ENCODE measurements at places on chromosomes 2 and 18.
A peak's percentile ranks its signal among the peaks of the same experiment; 100 is the strongest.

GRCh38 chr2:71668326-71669057 lies 215.1 kb downstream of the DYSF start:
- DNase-seq, result no peak
- H3K27ac ChIP-seq, result no peak overlapping the region
- H3K4me3 ChIP-seq, result no peak overlapping the region
- peaks cover 2% of the 10 kb centered on the region for H3K36me3 ChIP-seq
- peaks cover 40% of the 10 kb centered on the region for H3K27me3 ChIP-seq

DNA sequence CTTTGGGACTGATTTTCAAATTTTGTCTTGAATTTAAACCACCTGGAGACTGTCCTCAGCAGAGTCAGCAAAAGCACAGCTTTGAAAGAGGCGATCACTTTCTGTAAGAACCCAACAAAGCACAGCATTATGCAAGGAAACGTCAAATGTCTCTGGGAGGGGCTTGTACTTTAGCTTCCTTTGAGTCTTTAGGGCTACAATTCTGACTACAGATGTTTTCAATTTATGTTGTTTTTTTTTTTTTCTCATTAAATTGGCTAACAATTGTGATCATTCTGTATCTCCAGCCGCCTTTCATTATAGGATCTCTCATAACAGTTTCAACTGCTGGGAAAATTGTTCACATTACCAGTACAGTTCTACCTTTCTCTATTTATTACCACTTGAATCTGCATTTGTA lies 48.3 kb downstream of the COL3A1 start:
- DNase-seq, result no peak
- no peak overlapping the region for H3K27ac ChIP-seq
- H3K4me1 ChIP-seq, result no peaks in the 10 kb centered on the region
- peaks cover 15% of the 10 kb centered on the region for H3K27me3 ChIP-seq

GRCh38 chr2:128310761-128311160 lies 7.9 kb downstream of the HS6ST1 start:
- H3K27me3 ChIP-seq, result no peaks in the 10 kb centered on the region
- peaks cover 28% of the 10 kb centered on the region for H3K4me1 ChIP-seq
- no peak overlapping the region for H3K4me3 ChIP-seq
- no peaks in the 10 kb centered on the region for H3K36me3 ChIP-seq

GRCh38 chr18:9722691-9723090 lies 14.6 kb downstream of the RAB31 start:
- no peak overlapping the region for H3K27ac ChIP-seq
- peaks cover 42% of the 10 kb centered on the region for H3K27me3 ChIP-seq
- H3K36me3 ChIP-seq, result peaks cover 6% of the 10 kb centered on the region
- DNase-seq, result no peak
- H3K4me1 ChIP-seq, result peaks cover 4% of the 10 kb centered on the region
- H3K4me3 ChIP-seq, result no peak overlapping the region

DNA sequence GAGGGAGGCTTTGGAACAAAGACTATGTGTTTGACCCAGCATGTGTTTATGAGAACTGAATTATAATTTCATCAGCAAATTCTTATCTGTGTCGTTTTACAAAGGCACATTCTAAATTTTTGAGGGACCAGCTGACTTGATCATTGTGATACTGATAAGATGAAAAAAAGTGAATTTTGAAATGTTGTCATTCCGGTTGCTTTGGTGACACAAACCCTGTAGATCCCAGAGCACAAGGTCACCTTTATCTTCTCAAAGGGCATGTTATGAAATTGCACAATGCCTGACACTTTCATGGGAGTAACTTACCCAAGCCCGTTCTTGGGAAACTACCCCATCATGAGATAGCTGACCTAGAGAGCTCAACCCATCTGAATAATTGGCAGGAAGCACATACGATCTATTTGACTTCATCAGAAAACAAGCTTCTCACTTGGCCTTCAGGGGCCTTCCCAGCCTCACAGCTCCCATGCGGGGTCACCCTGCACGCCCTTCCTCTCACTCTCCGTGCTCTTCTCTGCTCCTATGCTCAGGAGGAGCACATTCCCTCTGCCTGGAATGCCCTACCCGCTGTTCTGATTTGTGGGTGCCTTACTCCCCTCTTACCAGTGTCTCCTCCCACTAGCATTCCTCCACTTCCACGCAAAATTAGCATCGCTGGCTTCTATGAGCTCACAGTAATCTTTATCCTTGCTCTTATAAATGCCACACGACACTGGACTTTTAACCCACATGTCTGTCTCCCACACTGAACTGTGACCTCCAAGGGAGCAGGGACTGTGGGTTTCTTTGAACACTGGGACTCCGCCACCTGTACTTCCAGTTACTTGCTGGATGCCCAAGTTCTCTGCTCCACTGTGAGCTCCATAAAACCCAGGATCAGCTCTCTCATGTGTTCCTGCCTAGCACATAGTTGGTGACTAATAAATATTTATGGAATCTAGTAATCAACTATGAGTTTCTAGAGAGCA lies 555.8 kb upstream of the ID2 start:
- no peaks in the 10 kb centered on the region for H3K4me1 ChIP-seq
- H3K27ac ChIP-seq, result no peak overlapping the region
- no peak for DNase-seq
- no peaks in the 10 kb centered on the region for H3K36me3 ChIP-seq
- H3K4me3 ChIP-seq, result no peak overlapping the region

DNA sequence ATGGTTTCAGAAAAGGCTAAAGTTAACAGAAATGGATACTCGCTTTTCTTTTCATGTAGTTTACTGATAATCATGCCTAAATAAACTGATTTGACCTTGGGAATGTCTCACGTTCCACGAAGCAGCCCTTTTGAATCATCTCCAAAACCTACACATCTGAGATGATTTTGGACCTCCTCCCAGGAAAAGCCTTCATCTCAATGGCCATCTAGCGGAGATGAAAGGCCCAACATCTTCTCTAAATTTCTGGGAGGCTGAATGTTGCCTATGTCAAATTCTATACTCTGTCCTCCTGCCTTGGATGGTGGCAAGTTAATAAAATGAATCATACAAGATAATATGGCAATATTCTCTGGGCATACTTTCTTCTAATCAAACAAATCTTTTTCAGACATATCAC lies 448.5 kb downstream of the ZEB2 start:
- no peak overlapping the region for H3K4me3 ChIP-seq
- no peaks in the 10 kb centered on the region for H3K4me1 ChIP-seq
- H3K27me3 ChIP-seq, result no peaks in the 10 kb centered on the region
- no peaks in the 10 kb centered on the region for H3K36me3 ChIP-seq

DNA sequence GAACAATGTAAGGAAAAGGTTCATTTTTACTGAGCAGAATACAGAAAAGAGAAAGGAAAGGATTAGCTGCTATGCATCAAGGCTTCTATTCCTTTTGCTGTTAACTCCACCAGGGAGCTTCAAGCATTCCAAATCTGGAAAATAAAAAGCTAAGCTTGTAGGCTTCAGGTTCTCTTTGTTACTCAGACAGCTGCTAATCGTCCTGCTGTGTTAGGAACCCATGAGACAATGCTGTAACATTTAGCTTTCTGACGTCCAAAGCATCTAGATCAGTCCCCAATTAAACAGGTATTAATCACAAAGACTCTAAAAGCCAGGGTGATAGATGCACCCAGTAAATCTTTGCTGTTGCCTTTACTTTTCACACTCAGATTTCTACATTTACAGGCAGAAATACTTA lies 103.8 kb downstream of the EPHA4 start:
- DNase-seq, result no peak
- no peak overlapping the region for H3K4me3 ChIP-seq

- no peak overlapping the region for H3K4me3 ChIP-seq
- no peak for DNase-seq
- no peaks in the 10 kb centered on the region for H3K36me3 ChIP-seq
- H3K27me3 ChIP-seq, result no peaks in the 10 kb centered on the region
- no peaks in the 10 kb centered on the region for H3K4me1 ChIP-seq
- no peak overlapping the region for H3K27ac ChIP-seq
Observed at GRCh38 chr2:149819356-149819957, 231.9 kb upstream of the MMADHC start.

DNA sequence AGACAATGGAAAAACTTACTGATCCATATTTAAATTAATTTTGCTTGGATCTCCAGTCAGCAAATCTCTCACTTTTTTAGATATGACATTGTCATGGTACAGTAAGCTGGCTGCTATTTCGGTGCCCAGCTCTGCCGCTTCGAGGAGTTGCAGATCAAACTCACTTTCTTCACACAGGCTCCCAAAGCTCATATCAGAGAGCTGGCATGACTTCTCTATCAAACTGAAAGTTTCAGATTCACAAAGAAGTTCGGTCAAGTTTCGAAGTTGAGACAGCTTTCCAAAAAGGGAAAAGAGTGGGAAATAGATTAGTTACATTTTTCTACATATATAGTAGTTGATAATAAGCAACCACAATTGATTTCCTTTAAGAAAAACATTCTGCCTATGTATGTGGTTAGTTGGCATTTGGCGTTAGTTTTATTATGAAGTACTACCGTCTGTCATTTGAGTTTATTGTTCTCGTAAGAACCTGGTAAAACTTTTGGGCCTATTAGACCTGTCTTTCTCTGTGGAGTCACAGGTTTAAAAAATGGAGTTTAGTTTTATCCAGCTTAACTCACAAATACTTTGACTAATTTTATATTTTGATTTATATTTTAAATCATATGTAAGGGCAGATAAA lies 118.8 kb downstream of the ABCA12 start:
- H3K4me3 ChIP-seq, result no peak overlapping the region
- no peaks in the 10 kb centered on the region for H3K36me3 ChIP-seq
- no peak for DNase-seq
- H3K27me3 ChIP-seq, result peaks cover 17% of the 10 kb centered on the region
- no peak overlapping the region for H3K27ac ChIP-seq

DNA sequence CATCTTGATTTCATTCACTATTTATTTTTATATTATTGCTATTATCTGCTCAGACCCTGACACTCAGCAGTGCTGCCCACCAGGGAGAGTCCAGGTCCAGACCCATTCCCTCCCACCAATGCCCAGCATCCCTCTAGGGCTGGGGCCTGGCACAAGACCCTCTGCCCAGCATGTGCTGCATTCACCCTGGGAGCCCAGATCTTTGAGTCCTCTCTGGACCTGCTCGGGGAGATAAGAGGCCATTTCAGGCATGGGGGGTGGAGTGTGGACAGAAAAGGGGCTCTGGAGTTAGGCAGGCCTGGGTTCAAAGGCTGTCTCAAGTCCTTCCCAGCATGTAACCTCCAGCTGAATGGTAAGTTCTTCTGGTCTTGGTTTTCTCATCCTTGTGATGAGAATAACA lies 209.6 kb downstream of the CYP26B1 start:
- H3K4me1 ChIP-seq, result peaks cover 2% of the 10 kb centered on the region
- no peak overlapping the region for H3K4me3 ChIP-seq
- H3K36me3 ChIP-seq, result peaks cover 4% of the 10 kb centered on the region
- no peak for DNase-seq
- H3K27me3 ChIP-seq, result peaks cover 24% of the 10 kb centered on the region

- DNase-seq, result no peak
- peaks cover 2% of the 10 kb centered on the region for H3K4me1 ChIP-seq
- H3K27ac ChIP-seq, result no peak overlapping the region
- peak overlapping the region; percentile 69 for H3K4me3 ChIP-seq
- H3K36me3 ChIP-seq, result peaks cover 2% of the 10 kb centered on the region
- H3K27me3 ChIP-seq, result peaks cover 70% of the 10 kb centered on the region
Observed at GRCh38 chr2:118774458-118775133, 72.9 kb downstream of the EN1 start.

GRCh38 chr2:138365581-138365980 lies 136.0 kb upstream of the SPOPL start:
- no peaks in the 10 kb centered on the region for H3K27me3 ChIP-seq
- H3K36me3 ChIP-seq, result no peaks in the 10 kb centered on the region
- DNase-seq, result no peak
- H3K4me1 ChIP-seq, result no peaks in the 10 kb centered on the region

DNA sequence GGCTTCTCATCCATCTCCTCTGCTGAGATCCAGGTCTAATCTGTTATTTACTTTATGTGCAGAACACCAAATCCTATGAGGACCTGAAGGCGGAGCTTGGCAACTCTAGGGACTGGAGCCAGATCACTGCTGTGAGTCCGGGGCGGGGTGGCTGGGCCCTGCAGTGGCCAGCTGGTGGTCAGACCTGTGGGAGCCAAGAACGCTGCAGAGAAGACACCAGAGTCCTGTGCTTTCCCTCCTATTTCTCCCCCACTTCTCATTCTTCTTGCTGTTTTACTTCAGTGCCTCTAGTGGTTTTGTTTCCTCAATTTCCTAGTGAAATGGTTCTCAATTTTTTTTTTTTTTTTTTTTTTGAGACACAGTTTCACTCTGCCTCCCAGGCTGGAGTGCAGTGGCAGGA lies 19.7 kb downstream of the VIL1 start:
- H3K27me3 ChIP-seq, result no peaks in the 10 kb centered on the region
- peaks cover 2% of the 10 kb centered on the region for H3K36me3 ChIP-seq
- no peak overlapping the region for H3K27ac ChIP-seq
- no peak overlapping the region for H3K4me3 ChIP-seq
- DNase-seq, result no peak
- peaks cover 11% of the 10 kb centered on the region for H3K4me1 ChIP-seq

GRCh38 chr2:153287109-153287801 lies 191.3 kb downstream of the RPRM start:
- H3K36me3 ChIP-seq, result no peaks in the 10 kb centered on the region
- H3K4me1 ChIP-seq, result no peaks in the 10 kb centered on the region
- peak overlapping the region; percentile 33 for H3K4me3 ChIP-seq
- H3K27ac ChIP-seq, result no peak overlapping the region
- H3K27me3 ChIP-seq, result peaks cover 14% of the 10 kb centered on the region
